ENCODE measurements at places on chromosomes 5 and 9.

- DNase-seq: no peak
Observed at GRCh38 chr5:67190861-67191260, 5.7 kb downstream of the CD180 start.

GRCh38 chr9:18075253-18075952 lies 398.6 kb upstream of the ADAMTSL1 start:
- no peak for DNase-seq

DNA sequence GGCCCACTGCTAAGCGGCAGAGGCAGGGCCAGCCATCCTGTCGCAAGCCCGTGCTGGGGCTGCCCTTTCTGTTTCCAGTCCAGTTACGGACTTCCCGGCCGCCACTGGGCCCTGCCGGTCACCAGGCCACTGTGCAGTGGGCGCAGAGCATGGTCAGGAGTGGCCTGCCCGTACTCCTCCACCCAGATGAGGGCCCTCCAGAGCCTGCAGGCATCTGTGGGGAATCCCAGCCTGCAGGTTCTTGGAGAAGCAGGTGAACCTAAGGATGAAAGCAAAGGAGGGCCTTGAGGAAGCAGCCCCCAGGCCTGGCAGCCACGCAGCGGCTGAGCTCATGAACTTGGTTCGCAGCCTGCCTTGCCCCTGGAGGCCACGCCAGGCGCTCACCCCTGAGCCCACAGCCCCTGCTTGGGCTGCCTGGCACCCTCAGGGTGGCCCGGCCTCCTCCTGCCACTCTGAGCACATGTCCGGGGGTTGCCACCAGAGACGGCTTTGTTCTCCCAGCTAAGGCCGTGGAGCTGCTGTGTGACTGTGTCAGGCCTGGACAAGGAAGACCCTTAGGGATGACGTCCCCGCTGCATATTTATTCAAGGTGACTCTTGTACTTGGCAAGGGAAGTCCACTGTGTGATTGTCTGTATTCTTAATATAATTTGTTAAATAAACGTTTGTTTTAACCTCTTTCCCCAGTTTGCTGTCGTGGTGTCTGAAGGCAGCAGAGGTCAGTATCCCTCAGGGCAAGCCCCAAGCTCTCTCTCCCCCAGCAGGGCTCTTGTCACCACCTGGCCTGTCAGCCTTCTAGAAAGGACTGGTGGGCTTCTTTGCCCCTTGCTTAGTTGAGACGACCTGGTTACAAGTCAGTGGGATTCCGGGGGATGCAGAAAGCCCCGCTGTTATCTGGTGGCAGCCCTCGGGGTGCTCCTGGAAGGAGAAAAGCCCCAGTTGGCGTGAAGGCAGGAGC lies 107.1 kb upstream of the LMX1B start:
- DNase-seq: no peak

- no peak for DNase-seq
Observed at GRCh38 chr9:84447305-84447704, 106.7 kb upstream of the SLC28A3 start.

Data from HTR-8/SVneo (cell line).